Foreskin keratinocyte (primary cell): ENCODE measurements at places on chromosomes 4 and X. TPM values are rescaled to one million over a fixed set of nuclear protein-coding genes. Genes with fewer than 3 reads are reported as not detected.

AR gene
- 0.03 and 0.04 TPM in 2 replicates for total RNA-seq

WAS gene
- total RNA-seq: 0.10 and 0.21 TPM in 2 replicates

- no peak for DNase-seq
Measured at GRCh38 chr4:147093206-147093605, 147.5 kb upstream of the TTC29 start.

- no peak for DNase-seq
Measured at GRCh38 chr4:156252358-156252921, 298.8 kb upstream of the CTSO start.

DNA sequence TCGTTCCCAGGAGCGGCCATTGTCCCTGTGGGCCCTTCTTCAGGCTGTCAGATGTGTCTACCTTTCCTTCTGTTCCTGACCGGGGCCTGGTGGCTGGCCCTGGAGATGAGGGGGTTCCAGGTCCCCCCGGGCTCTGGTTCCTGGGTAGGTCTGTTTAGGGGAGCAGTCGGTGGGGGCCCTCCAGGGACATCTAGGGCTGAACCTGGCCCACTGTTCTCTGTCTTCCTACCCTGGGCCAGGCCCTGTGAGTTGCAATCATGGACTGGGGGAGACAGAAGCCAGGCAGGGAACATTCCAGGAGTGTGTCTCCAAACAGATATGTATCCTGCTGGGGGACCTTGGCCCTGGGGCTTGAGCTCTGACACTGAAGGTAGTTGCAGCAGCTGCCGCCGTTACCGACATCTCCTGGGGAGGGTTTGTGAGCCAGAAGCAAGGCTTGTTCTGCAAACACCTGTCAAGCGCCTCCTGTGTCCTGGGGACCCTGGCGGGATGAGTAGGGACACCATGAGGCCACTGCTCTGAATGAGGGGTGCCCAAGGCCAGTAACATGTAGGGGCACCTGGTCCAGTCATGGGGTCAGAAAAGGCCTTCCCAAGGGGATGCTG is 49.5 kb upstream of the ADRA2C start:
- DNase-seq: no peak

GRCh38 chrX:69303231-69303630 is 138.0 kb upstream of the PJA1 start:
- DNase-seq: no peak

GRCh38 chr4:1462009-1462767 is 55.9 kb upstream of the NKX1-1 start:
- no peak for DNase-seq
